ENCODE measurements at places on chromosomes 16 and 17.

DNA sequence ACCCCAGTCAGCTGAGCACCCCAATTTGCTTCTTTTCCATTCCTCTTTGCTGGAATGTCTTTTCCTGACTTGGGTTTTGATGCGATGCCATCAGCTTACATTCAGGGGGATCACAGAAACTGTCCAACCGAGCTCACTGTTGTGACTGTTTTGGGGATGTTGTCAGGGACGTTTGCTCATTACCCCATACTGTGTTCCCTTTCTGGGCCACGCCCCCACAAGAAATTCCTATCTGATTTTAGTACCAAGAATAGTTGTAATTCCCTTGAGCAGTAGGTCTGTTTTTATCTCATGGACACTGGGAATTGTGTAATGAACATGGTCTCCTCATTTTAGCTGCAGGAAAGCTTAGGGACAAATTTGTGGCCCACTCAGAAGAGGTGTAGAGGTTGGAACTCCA, 2.6 kb upstream of the NTN1 start:
- no peak for DNase-seq

GRCh38 chr17:61410141-61411010, 10.7 kb downstream of the TBX2 start:
- peak; percentile 47 for DNase-seq

GRCh38 chr17:57586196-57586740, 158.8 kb downstream of the CCDC182 start:
- DNase-seq = no peak

DNA sequence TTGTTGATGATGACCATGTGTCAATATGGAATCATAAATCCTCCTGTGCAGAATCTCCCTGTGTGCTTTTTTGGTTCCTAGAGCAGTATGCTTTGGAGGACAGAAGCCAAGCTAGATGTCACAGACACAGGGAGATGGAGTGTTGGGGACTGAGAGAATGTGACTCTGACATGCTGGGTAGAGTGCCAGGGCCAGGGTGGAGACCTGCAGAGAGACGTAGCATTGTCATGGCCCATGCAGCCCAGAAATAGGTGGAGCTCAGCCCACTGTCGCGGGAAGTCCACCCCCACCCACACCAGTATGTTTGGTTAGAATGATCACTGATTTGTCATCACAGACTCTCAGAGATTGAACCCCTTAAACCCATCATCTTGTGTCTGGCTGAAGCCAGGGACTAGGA, 39.2 kb upstream of the ADCY7 start:
- DNase-seq = no peak

Measured in stimulated activated CD4-positive, alpha-beta T cell treated with anti-CD3 and anti-CD28 coated beads, TNF-alpha, amount 100 ng/mL, for 48 hours (primary cell).